Activated naive CD8-positive, alpha-beta T cell treated with anti-CD3 and anti-CD28 coated beads, Interleukin-2, amount 10 ng/mL, durations not matched to agents 7 days and 5 days (primary cell): ENCODE measurements at places on chromosomes 12 and 14. TPM values are rescaled to one million over a fixed set of nuclear protein-coding genes. Genes with fewer than 3 reads are reported as not detected.

PLEKHG7 gene
- not detected for total RNA-seq

DNA sequence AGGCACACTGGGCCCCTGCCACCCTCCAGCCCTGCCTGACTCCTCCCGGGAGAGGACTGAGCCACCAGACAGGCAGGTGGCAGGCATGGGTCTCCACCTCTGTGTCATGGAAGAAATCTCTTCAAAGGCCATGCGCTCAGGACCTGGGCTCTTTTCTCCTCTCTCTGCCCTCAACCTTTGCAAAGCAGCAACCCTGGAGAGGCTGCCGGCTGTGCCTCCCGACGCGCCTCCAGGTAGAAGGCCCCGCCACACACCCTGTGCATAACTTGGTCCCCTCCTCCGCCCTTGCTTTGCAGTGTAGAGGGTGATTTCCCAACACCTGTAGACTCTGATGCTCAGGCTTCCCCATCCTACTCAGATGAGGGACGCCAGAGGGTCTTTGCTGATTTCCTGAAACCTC, 28.2 kb upstream of the TMEM179 start:
- H3K4me3 ChIP-seq = no peak overlapping the region
- DNase-seq = no peak
- H3K27me3 ChIP-seq = peaks cover 8% of the 10 kb centered on the region
- H3K36me3 ChIP-seq = no peaks in the 10 kb centered on the region

FAM186B gene
- total RNA-seq = 0.20 TPM

DNA sequence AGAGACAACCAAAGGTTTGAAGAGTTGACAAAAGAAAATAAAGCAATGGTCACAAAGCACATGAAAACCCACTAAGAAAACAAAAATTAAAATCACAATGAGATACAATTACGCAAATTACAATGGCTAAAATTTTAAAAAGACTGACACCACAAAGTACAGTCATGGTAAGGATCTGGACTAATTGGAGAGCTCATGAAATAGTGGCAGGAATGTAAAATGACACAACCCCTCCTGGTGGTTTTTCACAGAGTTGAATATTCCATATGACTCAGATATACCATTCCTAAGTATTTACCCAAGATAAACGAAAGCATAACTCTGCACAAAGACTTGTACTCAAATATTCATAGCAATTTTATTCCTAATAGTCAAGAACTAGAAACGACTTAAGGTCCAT, 65.9 kb downstream of the NOVA1 start:
- H3K27ac ChIP-seq = no peak overlapping the region
- no peaks in the 10 kb centered on the region for H3K36me3 ChIP-seq
- no peaks in the 10 kb centered on the region for H3K4me1 ChIP-seq
- DNase-seq = no peak
- H3K4me3 ChIP-seq = no peak overlapping the region

DNA sequence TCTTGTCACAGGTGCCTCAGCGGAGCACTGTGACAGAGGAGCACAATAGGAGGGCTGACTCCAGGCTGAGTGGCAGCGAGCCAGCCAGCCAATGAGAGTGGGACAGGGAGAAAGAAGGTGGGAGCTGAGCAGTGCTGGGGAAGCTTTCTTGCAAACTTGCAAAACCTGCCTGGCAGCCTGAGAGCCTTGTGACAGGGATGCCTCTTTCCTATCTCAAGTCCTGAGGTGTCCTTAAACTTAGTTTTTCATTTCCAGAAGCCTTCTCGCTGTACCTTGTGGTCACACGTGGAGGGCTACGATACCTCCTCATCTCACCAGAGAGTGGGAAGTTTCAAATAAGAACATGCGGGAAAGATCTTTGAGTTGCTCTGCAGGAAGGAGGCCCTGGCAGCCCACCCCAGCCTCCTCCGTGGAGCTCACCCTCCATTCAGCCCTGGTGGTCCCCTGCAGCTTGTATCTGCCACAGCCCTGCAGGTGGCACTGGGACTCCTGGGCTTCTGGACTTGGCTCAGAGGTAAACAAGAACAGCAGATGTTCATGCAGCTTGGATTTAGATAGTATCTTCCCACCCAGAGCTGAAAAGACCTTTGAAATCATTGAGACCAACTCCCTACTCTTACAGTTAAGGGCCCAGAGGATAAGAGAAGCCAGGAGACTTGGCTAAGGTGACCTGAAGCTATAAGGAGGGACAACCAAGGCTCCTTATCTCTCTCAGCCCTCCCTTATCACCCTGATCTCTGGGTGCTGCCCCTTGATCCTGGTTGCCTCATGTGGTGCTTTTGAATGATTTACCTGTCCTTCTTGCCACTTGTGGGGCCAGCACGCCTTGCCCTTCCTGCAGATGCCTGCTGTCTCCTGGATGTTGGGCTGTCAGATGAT, 153.5 kb upstream of the MAX start:
- H3K36me3 ChIP-seq = peaks cover 10% of the 10 kb centered on the region
- H3K27me3 ChIP-seq = peaks cover 3% of the 10 kb centered on the region
- H3K27ac ChIP-seq = no peak overlapping the region
- no peak overlapping the region for H3K4me3 ChIP-seq
- DNase-seq = no peak
